NCI-H2029 (cell line): ENCODE measurements at places on chromosomes 3 and 15.

GRCh38 chr3:171951597-171951996 is 87.8 kb upstream of the FNDC3B start:
- DNase-seq: no peak

DNA sequence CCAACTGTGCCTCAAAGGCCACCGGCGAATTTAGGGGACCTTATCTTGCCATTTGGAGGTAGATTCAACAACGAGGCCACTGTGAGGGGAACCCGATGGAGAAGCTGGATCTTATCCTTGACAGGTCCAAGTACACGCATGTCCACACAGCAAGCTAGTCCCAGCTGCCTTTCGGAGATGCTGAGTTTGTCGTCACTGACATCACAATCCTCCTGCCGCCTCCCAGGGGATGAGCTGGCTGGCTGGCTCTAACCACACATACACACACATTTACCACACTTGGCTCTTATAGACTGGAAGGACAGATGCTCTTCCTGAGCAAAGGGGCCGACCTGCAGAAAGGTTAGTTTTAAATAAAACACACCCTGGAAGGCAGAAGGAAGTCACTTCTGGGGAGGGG is 176.3 kb downstream of the STT3B start:
- DNase-seq: no peak

DNA sequence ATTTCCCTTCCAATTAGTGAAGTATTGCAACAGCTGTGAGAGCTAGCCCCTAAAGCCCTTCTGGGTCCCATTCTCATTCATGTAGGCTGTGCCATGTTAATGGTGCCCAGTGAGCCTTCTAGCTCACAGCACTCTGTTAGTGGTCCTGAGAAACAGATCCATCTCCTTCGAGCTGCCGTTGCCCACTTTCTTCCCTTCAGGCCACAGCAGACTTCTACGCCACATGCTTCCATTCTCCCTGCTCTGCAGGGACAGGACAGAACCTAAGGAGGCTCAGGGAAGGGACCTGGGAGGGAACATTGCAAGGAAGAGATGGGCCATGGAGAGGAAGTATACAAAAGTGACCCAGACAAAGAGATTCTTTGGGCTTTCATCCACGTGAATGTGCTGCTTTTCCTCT is 11.7 kb upstream of the STARD5 start:
- no peak for DNase-seq

- DNase-seq: no peak
These were observed 33.7 kb downstream of the PSTPIP1 start for GRCh38 chr15:77028451-77029165.

GRCh38 chr15:64354688-64355344 is 1.2 kb downstream of the CSNK1G1 start:
- no peak for DNase-seq

- DNase-seq: no peak
These were observed 56.1 kb upstream of the RAD18 start for GRCh38 chr3:9019259-9019961.

- DNase-seq: no peak
These were observed 533.5 kb upstream of the TBL1XR1 start for GRCh38 chr3:177730814-177731213.

DNA sequence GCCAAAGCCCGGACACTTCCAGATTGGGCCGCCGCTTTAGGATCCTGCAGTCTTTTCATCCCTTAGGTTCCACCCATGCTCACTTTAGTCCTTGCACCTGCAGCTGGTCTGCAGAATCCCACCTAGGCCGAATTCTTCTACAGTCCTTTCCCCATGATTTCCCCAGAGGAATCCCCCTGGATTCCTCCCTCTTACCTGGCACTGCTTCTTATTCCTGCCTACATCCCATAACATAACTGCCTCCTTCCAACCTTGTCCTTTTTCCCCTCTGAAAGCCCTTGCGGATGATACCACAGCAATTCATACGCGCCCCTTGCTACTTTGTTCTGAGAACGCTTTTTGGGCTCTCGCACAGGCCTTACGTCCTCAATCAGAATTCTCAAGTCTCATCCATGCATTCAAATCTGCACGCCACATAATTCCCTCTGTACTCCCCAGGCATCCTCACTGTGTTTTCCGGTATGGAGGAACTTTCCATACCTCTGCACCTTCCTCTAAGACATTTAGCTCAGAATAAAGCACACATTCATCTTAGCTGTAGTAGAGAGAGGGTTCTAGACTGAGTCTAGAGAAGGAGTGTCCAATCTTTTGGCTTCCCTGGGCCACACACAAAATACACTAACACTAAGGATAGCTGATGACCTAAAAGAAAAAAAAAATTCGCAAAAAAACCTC is 619 bp downstream of the EIF2AK4 start:
- DNase-seq: no peak
